CD4-positive, alpha-beta T cell (primary cell): ENCODE measurements at places on chromosomes 2 and 18.

- no peak for DNase-seq
These were observed 441.8 kb downstream of the CMPK2 start for GRCh38 chr2:6423944-6424343.

- no peak for DNase-seq
These were observed 29.0 kb downstream of the EDAR start for GRCh38 chr2:108960006-108960405.

- no peak for DNase-seq
These were observed 779.4 kb upstream of the ZEB2 start for GRCh38 chr2:145299368-145299767.

GRCh38 chr2:17095340-17095739 lies 422.9 kb downstream of the RAD51AP2 start:
- no peak for DNase-seq

DNA sequence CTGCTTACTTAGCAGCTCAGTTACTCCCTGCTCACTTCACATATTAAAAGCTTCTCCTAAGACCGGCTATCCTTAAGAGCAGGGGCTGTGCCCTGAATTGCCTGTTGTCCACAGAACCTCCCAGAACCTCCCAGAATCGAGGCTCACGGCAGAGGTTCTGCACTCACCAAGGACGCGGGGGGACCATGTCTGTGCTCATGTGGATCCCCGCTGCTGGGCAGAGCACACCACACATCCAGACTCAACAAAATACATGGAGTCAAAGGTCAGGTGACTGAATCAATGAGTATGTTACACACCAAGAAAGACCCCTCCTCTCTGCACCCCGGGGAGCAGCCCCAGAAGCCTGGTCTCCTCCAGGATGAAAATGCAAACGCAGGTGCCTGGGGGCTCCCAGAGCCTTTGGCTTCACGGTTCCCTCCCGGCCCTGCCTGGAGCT lies 149.0 kb downstream of the MBP start:
- DNase-seq: no peak

DNA sequence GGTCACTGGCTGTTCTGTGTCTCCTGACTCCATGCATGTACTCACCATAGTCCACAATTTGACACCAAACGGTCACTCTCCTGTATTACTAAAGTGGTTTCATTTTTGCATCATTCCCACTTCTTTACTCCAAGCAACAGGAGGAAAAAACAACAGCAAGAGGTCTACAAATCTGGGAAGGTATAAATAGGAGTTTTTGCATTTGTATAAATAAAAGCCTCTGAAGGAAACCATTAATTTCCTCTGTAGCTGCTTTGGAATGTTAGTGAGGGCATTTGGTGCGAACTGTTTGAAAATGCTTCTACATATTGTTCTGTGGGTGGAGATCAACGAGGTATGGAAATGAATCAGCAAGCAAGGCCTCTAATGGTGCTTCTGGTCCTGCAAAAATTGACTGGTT lies 148.5 kb upstream of the DLX2 start:
- DNase-seq: no peak

DNA sequence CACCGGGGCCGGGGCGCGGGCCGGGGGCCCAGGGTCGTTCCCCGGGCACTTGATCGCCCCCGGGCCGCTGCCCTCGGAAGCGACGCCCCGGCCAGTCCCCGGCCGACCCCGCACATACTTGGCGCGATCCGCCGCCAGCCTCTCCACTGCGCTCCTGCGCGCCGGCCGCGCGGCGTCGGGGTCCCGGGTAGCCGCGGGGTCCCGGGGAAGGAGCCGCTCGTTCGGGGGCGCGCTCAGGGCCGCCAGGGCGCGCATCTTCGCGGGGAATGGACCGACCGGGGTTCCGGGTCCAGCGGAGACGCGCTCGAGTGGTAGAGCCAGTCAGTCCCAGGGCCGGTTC lies 204 bp downstream of the FAM110C start:
- no peak for DNase-seq

GRCh38 chr2:38603402-38604290 lies 918 bp upstream of the HNRNPLL start:
- peak; percentile 73 for DNase-seq

DNA sequence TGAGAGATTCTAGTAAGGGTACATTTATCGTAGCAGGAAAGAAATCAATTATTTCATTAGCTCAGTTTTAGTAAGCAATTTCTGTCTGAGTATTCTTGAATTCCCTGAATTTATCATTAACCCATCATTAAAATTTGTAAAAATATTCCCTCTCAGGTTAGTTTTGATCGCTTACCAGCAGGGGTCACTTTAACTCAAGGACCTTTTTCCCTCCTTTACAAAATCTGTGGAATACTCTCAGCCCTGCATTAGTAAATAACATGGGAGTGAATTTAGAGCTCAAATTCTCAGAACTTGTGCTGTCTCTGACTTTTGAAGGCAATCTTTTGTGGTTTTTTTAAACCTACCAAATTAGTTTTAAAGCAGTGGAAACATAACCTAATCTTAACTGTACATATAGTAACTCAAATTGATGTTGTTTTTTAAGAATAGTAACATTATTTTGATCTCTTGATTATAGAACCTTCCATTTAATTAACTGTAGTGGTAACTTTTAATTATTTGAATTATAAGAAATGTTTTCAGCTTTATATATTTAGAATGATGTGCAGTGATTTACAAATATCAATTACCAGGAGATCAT lies 97.2 kb downstream of the AGPS start:
- DNase-seq: no peak

GRCh38 chr2:197309691-197310231 lies 819 bp downstream of the ANKRD44 start:
- peak; percentile 72 for DNase-seq

DNA sequence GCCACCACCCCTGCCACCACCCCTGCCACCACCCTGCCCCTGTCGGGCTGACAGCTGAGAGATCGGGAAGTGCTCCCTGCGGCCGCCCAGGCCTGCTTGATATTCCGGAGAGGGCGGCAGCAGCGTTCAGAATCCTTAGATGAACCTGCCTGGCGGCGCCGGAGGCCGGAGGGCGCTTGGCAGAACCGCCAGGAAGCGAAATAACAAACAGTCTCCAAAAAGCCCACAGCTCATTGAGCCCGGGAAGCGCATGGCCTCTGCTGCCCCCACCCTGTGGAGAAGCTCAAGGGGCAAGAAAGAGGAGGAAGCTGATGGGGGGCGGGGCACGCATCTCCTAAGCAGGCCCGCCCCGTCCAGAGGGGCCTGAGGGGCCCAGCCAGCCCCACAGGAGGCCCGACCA lies 92.2 kb upstream of the MBOAT2 start:
- no peak for DNase-seq

GRCh38 chr2:187716301-187716700 lies 162.1 kb upstream of the TFPI start:
- no peak for DNase-seq

- DNase-seq: no peak
These were observed 401.6 kb upstream of the TNP1 start for GRCh38 chr2:217261452-217261851.

DNA sequence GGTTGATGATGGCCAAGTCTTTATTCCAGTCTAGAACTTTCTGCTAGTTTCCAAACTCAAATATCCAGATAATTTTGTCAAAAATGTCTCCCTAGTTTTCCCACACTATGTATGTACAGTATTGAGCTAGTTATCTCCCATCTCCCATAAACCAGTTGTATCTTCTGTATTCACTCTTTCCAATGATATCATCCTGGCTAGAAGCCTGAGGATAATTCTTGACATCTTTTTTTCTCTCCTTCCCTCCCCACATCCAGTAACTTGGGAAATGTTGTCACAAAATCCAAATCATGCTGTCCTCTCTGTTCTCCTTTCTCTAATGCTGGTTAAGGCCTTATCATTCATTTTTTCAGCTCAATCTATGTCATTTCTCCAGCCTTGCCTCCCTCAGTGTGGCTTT lies 553.8 kb upstream of the FANCL start:
- no peak for DNase-seq

DNA sequence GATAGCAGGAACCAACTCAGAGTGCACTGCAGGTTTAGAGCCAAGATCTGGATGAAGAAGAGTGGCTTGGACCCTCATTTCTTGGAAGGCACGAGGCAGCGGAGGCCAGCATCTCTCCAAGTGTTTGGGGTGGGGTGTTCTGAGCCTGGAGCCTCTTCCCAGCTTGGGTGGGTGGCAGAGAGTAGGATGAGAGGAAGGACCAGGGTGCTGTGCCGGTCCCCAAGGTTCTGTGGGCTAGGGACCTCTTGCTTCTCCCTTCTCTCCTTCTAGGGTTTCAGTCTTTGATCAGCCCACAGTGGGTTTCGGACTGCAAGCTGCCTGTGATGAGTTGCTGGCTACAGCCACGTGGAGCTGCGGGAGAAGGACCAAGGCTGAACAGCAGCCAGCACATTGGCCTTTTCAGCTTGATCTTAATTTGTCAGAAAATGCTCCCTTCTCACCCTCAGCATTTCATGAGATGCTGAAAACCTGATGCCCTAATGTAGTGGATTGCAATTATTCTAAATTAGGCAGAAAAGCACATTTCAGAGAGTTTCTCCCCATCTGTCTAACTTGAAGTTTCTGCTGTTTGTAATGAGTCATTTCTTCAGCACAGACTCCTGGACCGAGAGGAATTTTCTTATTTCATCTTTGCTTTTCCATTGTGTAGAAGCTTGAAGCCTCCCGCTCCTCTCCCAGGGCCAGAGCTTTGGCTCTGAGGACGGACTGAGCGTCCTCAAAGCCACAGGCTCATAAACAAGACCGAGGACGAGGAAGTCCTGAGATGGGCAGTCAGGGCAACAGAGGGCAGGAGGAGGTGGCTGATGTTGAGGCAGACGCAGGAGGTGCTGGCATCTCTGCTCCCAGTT lies 99.1 kb upstream of the HDAC4 start:
- no peak for DNase-seq

DNA sequence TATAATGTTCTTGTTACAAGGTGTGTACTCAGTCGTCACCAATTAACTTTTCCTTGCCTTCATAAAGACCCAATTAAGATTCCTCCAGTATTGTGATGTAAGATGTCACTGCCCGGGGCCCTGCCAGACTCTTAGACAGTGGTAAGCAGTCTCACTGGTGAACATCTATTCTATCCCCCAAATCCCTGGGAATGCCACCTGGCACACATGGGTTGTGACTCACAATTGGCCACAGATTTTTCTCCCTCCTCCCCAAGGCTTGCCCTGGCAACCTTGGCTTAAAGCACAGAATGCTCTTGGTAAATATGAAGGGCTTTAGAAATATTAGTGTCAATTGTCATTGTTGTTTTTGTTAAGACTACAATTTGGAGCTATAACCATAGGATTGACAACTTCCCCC lies 287.9 kb downstream of the ETAA1 start:
- no peak for DNase-seq

GRCh38 chr2:159545085-159545484 lies 71.3 kb downstream of the BAZ2B start:
- no peak for DNase-seq

DNA sequence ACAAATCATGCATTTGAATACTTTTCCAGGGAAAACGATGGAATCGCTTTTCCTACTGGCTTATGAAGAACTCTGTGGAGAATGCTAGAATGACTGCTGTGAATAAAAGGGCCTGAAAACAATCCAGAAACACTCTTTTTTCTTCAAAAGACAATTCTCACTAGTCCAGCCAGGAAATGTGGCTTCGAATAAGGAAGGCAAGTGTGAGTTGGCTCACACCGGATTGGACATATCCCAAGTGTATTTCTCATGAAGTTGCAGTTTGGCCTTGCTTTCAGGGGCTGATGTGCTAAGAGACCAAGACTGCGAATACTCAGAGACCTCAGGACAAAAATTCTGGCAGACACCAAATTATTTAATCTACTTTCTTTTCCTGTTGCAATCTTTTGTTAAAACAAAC lies 54.1 kb downstream of the FIGN start:
- no peak for DNase-seq

DNA sequence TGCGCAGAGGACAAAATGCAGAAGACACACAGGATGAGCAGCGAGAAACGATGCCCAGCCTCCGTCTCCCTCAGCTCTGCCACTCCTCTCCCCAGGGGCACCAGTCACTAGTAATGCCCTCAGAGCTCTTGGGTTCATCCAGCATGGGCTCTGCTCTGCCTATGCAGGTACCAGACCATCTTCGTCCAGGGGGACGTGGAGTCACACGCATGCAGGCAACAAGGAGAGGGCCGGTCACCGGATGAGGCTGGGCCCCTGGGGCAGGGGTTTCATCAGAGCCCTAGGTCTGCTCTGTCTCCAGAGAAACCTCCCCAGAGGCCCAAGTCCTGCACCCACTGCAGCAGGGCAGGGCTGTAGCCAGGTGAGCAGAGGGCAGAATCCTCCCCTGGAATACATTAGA lies 23.9 kb downstream of the RAB31 start:
- no peak for DNase-seq

GRCh38 chr2:54599914-54600313 lies 123.5 kb upstream of the EML6 start:
- DNase-seq: no peak

DNA sequence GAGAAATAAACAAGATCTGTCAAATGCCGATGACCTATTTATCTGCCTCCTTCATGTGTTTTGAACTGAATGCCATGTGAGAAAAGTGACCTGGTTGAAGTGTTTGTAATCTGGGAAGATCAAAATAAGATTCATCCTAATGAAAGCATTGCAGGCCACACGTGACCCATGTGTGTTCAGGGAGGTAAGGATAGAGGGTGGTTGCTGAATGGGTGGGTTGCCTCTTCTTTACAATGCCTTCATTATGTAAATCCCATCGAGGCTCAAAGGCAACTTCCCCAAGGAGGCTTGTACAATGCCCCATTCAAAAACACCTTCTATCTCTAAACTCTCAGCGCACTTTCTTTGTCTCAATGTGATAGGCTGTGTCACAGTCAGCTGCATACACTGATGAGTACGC lies 273.1 kb downstream of the LRATD1 start:
- DNase-seq: no peak
